ENCODE measurements at places on chromosomes 11 and 22.
A peak's percentile ranks its signal among the peaks of the same experiment; 100 is the strongest.

DNA sequence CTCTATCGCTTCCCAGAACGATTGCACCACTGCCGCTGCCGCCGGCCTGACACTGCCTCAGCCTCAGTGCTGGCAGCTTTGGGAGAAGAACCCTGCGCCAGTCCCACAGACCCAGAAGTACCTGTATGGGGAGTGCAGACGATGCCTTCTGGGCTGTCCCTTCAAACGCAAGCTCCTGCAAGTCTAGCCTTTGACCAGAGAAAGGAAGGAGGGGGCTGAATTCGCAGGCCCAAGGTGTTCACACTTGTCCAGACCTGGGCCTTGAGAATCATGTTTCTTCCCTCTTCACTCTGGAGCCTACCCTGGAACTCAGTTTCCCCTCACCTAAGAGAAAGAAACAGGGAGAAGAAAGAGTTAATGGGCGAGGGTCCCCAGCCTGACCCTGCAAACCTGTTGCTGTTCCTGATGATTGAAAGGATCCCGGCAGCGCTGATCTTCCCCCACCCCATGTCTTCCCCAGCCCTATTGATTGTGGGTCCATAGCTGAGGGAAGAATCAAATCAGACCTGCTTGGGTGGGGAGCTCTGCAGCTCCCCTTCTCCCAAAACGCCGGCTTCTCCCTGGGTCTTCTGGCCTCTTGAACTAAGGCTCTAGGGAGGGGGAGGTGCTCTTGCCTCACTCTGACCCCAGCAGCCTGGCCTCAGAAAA lies 786 bp upstream of the MCAM start:
- no peak for DNase-seq

- DNase-seq = no peak
Measured at GRCh38 chr22:40050258-40050657, 55.5 kb downstream of the FAM83F start.

DNA sequence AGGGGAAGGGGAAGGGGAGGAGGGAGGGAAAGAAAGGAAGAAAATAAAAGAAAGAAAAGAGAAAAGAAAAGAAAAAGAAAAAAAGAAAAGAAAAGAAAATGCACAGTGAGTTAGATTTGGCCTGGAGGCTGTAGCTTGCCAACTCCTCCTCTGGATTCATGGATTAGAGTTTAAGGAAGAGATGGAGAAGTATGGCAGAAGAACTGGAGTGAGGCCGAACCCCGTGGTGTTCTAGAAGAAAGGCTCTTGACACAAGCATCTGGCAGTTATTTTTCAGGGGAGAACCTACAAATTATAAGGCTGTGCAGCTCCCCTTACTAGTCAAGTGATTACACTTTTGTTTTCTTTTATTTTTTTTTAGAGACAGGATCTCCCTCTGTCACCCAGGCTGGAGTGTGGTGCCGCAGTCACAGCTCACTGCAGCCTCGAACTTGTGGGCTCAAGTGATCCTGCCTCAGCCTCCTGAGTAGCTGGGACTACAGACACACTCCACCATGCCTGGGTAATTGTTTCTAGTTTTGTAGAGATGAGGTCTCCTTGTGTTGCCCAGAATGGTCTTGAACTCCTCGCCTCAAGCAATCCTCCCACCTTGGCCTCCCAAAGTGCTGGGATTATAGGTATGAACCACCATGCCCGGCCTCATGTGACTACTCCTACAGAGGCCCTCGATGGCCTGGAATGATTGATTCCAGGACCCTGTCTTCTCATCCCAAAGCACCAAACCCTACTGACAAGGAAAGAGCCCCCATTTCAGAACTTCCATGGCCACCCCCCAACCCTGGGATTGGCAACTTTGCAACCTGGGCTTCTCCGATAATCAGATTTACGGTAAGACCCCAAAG lies 19.5 kb downstream of the ZNF74 start:
- DNase-seq = no peak

GRCh38 chr22:47919001-47919441 lies 1156.6 kb downstream of the TBC1D22A start:
- no peak for DNase-seq

GRCh38 chr11:72237112-72237931 lies 6.7 kb downstream of the PHOX2A start:
- no peak for DNase-seq

DNA sequence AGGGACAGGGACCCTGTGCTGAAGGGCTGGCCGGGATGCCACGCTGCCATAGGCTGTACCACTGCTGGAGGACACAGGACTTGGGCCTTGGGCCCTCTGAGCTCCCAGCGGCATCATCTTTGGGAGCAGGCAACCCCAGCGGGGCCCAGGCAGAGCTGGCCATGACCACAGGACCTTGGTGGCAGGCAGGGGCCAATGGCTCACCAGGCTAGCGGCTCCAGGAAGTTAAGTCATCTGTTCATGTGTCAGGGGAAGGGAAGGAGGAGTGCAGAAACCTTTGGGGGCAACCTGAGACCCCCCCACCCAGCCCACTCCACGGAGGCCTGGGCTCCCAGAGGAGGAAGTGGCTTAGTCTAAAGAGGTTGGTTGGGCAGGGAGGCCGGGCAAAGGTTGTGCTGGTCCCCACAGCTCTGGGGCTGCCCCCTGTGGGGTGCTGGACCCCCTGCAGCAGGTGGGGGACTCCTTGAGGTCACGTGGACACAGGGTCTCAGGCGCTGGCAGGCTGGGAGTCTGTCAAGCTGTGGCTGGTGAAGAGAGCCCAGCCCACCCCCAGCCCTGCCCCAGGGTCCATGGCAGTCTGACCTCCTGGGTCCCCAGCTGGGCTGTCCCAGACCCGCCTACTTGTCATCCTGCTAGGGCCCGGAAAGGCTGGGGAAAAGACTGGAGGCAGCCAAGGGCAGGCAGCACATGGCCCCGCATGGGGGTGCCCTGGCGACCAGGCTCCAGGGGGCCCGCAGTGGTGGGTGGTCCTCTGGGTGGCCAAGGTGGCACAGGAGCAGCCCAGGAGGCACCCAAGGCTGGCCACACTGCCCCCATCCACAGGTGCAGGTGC lies 184.3 kb downstream of the IGLL1 start:
- no peak for DNase-seq

DNA sequence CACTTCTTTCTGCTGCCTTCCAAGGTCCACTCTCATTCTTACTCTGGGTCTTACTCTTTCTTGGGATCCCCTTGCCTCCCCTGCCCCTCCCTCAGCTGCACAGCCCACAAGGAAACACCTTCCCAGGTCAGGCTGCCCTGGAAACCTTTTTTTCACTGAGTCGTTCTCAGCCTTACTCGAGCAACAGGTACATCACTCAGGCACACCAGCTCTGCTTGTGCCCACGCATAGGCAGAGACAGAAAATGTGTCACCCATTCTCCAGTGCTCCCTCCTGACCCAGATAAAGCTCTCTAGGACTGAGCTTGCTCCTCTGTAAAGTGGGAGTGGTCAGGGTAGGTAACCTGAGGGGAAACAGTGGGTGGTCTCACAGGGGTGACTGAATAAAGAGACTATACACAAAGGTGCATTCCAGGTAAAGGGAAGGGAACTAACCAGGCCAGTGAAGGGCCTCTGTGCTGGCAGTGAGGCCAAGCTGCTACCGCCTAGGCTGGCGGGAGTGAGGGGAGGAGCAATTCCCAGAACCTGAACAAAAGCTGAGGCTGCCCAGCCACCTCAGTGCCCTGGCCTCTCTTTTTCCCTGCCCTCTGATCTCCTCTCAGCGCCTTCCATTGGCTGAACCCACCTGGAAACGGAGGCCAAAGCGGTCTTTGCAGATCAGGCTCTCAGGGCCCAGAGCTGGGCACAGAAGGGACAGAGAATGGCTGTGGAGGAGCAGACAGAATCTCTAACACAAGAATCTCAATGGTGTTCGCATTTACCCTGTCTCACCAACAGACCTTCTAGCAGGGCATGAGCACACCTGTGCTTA lies 15.9 kb downstream of the PRG3 start:
- no peak for DNase-seq

GRCh38 chr22:46815132-46815531 lies 52.7 kb downstream of the TBC1D22A start:
- no peak for DNase-seq

DNA sequence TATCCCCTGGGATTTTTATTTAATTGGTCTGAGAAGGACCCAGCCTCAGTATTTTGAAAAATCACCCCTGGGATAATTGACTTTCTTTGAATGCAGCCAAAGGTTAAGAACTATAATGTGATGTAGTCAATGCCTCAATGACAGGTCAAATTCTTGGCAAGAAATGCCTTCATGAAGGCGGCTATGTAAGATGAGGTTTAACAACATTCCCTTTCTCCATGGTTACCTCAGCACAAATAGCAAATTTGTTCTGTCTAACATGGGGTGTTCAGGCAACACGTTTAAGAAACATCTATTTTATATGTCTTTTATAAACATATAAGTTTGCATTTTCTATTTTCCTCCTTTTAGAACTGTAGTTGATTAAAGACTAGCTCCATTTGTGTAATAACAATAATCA lies 5.3 kb downstream of the SLN start:
- no peak for DNase-seq

DNA sequence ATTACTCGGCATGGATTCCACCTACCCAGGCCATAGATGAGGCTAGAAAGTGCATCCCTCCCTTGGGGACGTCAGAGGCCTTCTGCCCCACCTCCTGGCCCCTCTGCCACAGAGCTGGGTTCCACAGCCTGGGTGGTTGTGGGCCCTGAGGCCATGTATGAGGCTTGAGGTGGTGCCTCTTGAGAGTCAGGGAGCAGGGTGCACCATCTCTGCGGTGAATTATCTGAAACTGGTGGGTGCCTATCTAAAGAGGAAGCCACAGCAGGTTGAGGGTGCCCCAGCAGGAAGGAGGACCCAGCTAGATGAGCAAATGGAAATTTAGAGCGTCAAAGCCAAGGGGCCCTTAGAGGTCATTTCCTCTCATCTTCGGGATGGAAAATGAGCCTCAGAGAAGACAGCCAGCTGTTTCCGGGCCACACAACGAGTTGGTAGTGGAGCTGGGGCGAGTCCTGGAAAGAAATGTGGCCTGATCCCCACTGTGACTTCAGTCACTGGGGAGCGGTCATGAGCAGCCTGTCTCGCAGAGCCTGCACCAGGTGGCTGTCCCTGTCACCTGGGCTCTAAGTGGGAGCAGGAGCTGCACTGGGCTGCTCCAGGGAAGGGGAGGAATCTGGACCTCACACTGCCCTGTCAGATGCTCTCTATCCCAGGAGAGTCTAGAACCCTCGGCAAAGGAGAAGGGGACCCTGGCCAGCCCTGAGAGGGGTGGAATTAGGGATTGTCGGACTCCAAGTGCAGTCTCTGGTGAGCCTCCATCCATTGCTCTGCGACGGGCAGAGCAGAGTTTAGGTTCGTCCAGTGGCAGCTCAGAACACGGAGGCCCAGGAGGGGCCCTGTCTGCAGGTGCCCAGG lies 7.3 kb downstream of the ADORA2A start:
- peak; percentile 60 for DNase-seq

DNA sequence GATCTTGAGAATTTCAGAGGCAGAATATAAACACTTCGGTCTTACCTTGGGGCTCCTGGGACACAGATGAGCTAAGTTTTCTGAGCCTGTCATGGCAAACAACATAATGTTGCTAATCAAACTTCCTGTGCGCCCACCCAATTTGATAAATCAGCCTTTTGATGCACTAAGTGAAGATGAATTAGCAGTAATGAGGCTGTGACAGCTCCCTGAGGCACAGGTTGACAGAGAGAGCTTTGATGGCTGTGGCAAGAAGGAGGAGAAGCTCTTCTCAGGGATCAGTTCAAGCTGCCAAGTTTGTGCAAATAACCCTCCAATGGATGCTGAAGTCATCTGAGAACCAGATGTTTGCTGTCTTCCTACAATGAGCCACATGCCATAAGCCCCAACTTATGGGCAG lies 34.4 kb downstream of the DRD2 start:
- no peak for DNase-seq

- no peak for DNase-seq
Measured at GRCh38 chr11:115887727-115888126, 383.5 kb upstream of the CADM1 start.

DNA sequence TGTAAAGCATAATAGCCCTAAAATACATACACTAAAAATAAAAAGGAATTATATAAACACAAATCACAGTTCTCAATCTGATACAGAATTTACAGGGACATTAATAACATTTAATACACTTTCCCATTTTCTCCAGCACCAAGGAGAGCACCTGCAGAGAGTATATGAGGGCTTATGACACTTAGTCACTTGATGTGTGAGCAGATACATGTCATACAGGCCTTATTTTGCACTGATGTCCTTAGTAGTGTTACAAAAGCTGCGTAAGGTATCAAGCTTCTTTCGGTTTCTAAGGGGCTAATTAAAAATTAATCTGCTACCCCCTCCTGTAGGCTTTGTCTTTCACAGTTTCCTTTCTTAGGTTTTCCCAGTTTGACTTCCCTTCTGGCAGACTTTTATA lies 61.3 kb downstream of the TRIM44 start:
- no peak for DNase-seq

- DNase-seq = no peak
Measured at GRCh38 chr22:22040472-22040871, 57.9 kb upstream of the TOP3B start.

DNA sequence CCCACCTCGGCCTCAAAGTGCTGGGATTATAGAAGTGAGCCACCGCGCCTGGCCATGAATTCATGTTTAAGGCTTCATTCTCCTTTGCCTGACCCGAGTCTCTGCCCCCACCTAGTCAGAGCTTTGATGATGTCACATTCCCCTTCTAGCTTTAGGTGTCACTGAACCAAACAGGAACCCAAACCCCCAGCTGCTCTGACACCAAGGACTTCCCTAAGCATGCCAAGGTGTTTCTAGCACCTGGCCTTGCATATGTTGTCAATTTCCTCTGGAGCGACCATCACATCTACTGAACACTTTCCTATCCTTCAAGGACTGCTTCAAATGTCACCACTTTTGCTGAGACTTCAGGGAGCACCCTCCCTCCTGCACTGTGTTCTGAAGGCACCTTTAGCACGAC lies 2.3 kb downstream of the F2 start:
- DNase-seq = no peak

DNA sequence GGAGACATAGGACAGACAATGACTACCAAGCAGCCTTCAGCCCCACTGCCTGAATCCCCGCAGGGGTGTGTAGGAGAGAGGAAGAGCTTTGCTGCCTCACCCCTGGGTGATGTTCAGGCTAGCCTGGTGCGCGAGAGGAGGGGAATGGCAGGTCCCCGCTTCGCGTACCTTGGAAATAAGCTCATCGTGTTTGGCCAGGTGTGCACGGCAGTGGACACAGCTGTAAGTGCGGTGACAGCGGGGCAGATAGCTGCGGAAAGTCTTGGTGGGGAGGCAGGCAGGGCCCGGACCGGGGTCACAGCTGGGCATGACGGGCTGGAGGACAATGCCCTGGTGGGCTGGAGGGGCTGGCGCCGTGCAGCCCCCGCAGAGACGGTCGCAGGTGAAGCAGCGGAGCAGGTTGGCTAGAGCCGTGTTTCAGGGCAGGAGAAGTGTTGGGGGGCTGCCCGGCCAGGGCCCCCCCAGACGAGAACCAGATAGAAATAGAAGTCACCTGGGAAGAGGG lies 2.9 kb downstream of the YPEL4 start:
- no peak for DNase-seq

DNA sequence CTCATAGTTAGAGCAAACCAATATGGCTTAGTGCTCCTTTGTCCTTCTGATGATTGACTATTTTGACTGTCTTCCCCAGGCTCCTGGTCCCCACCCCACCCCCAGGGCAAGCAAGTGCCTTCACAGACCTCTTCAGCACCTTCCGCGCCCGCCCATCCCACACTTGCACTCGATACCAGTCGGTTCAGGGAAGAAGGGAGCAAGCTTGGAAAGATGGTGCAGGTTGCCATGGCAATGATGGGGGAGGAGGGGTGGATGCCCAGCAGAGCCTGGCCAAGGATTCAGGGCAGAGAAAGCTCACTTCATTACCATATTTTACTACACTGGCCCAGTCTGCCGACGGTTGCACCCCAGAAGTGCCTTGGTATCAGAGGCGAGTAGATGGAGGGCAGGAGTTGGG lies 2.2 kb downstream of the TMEM132A start:
- no peak for DNase-seq

Data from activated CD4-positive, CD25-positive, alpha-beta regulatory T cell treated with anti-CD3 and anti-CD28 coated beads, Interleukin-2, amount 50 U/mL, for 16 hours (primary cell).